ENCODE measurements at places on chromosomes 1 and 21.

GRCh38 chr21:34933609-34934335 lies 115.3 kb downstream of the RUNX1 start:
- peak; percentile 26 for DNase-seq

- DNase-seq, result no peak
Measured at GRCh38 chr1:154493276-154493675, 8.7 kb upstream of the TDRD10 start.

DNA sequence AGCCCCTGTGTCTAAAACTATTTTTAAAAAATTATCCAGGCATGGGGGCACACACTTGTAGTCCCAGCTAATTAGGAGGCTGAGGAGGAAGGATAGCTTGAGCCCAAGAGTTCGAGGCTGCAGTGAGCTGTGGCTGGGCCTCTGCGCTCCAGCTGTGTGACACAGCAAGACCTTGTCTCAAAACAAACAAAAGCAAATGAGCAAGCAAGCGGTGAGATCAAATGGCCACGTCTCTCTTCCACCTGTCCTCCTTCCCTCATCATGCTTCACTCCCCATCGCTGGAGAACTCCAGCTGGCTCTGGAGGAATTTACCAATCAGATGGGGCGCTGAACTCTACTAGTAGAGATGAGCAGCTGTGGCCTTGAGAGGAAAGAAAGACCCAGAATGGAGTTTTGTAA lies 14.0 kb upstream of the REN start:
- DNase-seq, result no peak

DNA sequence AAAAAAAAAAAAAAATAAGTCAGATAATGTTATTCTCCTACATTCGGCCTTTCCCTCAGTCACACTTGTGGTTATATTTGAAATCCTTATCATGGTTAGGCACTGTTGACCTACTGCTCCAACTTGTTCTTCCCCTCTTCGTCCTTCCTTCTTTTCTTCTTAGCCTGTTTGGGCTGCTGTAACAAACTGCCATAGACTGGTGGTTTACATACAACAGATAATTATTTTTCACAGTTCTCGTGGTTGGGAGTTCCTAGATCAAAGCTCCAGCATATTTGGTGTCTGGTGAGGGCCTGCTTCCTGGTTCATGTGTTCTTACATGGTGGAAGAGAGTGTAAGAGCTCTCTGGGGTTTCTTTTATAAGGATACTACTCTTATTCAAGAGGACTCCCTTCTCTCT lies 73.4 kb downstream of the RABGAP1L start:
- DNase-seq, result no peak

GRCh38 chr1:87472716-87473115 lies 144.0 kb downstream of the LMO4 start:
- DNase-seq, result no peak

GRCh38 chr1:65572701-65573421 lies 152.4 kb downstream of the LEPR start:
- no peak for DNase-seq

- DNase-seq, result peak; percentile 59
Measured at GRCh38 chr1:201763455-201764140, 65.4 kb upstream of the IPO9 start.

DNA sequence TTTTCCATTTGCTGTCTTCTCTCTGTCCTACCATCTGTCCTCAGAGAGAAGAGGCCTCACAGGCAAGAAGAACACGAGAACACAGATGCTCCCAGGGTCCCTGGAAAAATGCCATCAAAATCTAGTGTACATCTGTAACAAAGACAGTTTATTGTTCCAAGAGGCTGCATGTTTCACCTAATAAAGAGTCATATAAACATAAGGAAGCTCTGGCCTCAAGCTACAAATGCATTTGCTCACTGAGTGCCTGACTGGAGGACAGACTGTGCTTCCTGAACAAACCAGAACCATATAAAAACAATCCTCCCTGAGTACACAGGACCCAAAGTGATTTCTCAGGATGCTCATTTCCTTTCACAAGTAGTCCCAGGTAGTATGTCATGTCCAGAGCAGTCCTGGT lies 76.3 kb upstream of the SLC44A3 start:
- DNase-seq, result no peak

GRCh38 chr1:23249787-23250454 lies 32.6 kb upstream of the HTR1D start:
- no peak for DNase-seq

DNA sequence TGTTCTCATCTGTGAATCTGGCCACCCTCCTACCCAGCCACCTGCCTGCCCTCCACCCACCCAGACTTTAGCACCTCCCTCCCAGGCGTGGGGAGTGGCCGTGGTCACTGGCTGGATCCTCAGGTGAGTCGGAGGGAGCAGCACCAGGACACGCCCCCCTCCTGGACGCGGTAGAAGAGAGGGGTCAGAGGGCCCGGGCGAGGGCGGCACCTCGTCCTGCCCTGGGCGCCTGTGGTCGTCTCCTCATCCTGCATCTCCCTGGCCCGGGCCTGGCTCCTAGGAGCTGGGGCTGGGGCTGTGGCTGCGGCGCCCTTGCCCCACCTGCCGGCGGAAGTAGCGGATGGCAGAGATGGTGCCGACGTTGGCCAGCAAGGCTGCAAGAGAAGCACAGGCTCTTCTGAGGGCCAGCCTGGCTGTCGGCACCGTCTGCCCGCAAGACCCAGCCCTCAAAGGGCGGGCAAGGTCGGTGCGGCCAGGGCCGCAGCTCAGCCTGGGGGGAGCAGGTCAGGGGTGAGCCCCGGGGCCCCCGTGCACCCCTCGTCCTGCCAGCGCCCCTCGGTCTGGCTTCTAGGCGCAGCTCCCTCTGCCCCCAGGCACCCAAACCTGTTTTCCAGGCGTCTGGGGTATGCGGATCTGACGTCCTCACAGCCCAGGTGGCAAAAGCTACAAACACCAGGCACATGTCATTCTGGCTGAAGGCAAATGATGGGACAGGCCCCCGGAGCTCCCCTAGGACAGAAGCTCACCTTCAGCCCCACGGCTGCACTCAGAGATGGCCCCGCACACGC lies 5.8 kb downstream of the PERM1 start:
- DNase-seq, result peak; percentile 88

DNA sequence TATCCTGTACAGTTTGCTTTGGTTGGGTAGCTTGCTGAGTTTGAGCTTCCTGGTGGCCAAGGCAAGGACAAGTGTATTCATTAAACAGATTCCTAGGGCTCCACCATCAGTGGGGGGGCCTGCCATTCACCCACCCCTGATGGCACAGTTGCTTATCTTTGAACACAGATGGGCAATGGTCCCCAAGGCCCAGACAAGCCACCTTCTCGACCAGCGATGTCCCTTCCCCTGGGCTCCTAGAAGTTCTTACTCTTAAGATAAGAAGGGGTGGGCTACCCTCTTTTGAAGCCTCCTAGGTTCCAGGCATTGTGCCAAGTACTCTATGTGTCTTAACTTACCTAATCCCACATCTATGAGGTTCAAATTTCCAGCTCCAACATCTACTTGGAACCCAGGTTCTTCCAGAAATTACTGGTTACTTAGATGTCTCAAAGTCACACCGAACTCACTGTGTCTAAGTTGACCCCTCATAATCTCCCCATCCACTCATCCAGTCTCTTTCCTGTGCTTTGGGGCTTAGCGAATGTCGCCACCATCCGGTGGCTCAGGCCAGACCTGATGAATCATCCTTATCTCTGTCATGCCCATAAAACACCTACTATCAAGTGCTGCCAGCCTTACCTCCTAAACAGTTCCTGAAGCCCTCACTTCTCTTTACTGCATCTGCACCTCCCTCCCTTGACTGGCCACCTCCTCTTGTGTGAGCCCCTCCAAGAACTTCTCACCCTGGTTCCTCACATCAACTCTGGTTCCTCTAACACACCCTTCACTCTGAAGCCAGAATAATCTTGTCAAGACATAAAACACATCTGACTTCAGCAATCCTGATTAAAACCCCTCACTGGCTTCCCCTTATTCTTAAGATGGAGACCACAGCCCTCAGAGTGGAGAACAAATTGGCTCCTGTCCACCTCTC lies 50.1 kb downstream of the KLHDC7A start:
- peak; percentile 58 for DNase-seq

- no peak for DNase-seq
Measured at GRCh38 chr1:41534181-41535076, 49.9 kb upstream of the EDN2 start.

DNA sequence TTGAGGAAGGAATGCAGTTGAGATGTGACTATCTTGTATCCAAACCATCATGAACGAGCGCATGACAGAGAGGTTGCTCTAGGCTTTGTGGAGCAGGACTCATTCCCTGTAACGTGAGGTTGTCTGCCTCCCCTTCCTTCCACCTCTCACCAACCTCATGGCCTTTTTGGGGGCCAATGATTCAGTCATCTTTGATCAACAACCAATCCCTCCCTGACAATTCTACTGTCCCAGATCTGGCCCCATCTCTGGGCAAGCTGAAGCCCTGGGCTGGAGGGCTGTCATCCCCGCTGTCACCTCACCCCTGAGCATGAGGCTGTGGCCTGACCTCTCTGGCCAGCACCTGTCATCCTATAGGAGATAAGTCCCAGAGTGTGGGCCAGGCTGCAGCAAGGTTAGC lies 19.7 kb downstream of the MTARC1 start:
- DNase-seq, result no peak

GRCh38 chr1:234997201-234997895 lies 131.3 kb downstream of the TOMM20 start:
- peak; percentile 100 for DNase-seq

GRCh38 chr1:187692799-187693198 lies 864.0 kb downstream of the PLA2G4A start:
- no peak for DNase-seq

GRCh38 chr1:44644806-44645205 lies 29.5 kb downstream of the TMEM53 start:
- DNase-seq, result no peak

DNA sequence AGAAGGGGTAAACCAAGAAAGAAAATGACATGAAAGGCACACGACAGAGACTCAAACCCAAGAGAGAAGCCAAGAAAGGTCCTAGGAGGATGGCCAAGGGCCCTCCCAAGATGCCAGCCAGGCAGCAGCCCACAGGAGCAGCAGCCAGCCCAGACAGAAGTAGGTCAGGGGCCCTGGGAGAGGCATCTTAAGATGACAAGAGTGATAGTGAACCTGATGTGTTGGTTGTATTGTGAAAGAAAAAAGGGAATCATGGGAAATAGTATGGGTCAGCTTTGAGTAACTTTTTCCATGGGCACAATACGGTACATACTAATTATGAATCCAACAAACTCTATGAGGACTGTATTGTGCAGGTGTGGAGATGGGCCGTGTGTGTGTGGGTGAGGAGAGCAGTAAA lies 3.3 kb downstream of the CCSAP start:
- DNase-seq, result no peak

- DNase-seq, result no peak
Measured at GRCh38 chr1:33818071-33818470, 45.8 kb upstream of the HMGB4 start.

DNA sequence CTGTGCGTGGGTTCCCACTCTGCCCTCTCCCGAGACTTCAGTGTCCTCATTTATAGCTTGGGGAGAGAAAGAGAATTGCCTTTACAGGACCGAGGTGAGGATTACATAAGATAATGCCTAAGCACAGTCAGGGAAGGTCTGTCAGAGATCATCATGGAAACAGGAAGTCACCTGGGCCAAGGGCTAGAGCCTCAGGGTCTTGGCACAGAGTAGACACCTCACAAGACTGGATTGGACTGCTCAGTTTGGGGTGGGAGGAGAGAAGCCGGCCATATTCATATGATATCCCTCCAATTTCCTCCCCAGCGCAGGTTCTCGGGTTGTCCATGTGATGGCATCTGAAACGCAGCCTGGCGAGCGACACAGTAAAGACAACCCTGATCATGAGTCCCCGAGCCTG lies 3.8 kb downstream of the CNR2 start:
- no peak for DNase-seq

GRCh38 chr21:22063140-22063539 lies 1064.9 kb downstream of the NCAM2 start:
- DNase-seq, result no peak

GRCh38 chr21:44533121-44533890 lies 6.7 kb downstream of the KRTAP10-1 start:
- no peak for DNase-seq

GRCh38 chr1:180646093-180646492 lies 14.3 kb downstream of the XPR1 start:
- no peak for DNase-seq

DNA sequence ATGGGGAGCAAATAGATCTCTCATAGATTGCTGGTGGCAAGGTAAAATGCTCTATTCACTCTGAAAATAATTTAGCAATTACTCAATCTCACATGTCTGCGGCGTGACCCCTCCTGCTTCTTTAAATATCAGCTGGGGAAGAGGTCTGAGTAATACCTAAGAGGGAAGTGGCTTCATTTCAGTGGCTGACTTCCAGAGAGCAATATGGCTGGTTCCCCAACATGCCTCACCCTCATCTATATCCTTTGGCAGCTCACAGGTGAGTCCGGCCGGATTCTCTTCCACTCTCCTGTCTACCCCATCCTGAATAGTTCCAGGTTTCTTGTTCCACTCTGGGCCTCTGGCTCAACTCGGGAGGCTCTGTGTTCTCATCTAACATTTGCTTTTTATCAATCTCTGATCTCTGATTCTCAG lies at the start of gene SLAMF7:
Gene SLAMF7, plus strand, starts transcription at position 150 of the 414 bp plus-strand sequence. Its CDS starts 55 bp downstream, at position 205.
- DNase-seq, result peak; percentile 54

DNA sequence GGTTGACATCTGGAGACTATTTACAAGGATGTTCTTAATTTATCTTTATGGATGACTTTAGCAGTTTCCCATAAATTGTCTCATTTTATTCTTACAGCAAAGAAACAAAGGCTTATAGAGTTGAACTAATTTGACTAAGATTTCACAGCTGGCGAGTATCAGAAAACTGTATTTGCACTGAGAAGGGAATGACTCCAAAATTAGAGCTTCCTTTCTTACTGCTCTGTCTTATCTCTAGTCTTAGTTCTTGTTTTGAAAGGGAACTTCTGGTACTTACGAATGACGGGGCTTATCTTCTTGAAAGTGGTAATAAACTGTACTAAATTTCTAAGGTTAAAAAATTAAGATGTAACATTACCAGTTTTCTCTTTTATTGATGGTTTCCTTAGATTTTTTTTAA lies 13.6 kb downstream of the CNST start:
- no peak for DNase-seq

- DNase-seq, result no peak
Measured at GRCh38 chr1:40870135-40870728, 8.1 kb upstream of the CITED4 start.
